Neural progenitor cell (in vitro differentiated cells): ENCODE measurements at places on chromosomes 7 and 10.

DNA sequence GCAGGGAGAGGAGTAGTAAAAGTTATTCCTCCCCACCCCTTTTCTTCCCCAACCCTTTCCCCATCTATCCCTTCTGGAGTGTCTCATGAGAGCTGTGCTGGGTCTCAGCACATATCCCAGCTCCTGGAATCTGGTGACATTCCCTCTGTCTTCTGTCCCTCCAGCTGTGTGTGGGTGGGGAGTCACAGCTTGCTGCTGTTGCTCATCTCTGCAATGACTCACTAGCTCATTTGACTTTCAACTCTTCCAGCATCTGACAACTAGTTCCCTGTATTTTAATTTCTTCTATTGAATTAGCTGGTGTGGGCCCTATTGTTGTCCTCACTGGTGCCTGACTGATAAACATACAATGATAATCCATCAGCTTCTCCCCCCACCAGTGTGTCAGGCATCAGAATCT, 198.9 kb upstream of the AUTS2 start:
- DNase-seq: peak; percentile 22

GRCh38 chr10:53528974-53529373, 756.4 kb upstream of the MBL2 start:
- DNase-seq: no peak

GRCh38 chr7:18666107-18666728, 170.7 kb downstream of the HDAC9 start:
- DNase-seq: peak; percentile 88

DNA sequence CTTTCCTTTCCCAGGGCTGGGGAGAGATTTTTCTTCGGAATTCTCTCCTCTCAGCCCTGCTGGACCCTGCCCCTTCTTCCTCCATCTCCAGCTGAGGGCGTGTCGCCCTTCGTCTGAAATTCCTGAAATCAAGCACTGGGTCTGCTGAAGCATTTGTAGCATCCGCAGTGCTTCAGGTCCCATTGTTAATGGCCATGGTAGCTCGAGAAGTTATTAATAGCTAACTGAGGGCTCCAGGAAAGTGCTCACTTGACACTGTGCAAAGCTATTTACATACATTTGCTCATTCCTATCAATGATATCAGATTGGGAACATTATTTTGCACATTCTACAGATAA, 515 bp downstream of the FAM149B1 start:
- DNase-seq: no peak

- DNase-seq: no peak
These were observed 1223.8 kb downstream of the NXPH1 start for GRCh38 chr7:9657257-9657656.
